Spinal cord (tissue), 10 donors: ENCODE measurements at places on chromosomes 1 and 21. TPM values are rescaled to one million over a fixed set of nuclear protein-coding genes. Genes with fewer than 3 reads are reported as not detected.
A peak's percentile ranks its signal among the peaks of the same experiment; 100 is the strongest.

OR2M3 gene
- 0.08 TPM for polyA plus RNA-seq

GRCh38 chr1:38892976-38893375, 11.6 kb upstream of the GJA9 start:
- DNase-seq: no peak

FAM110D gene
- 1.3 TPM for polyA plus RNA-seq

DNA sequence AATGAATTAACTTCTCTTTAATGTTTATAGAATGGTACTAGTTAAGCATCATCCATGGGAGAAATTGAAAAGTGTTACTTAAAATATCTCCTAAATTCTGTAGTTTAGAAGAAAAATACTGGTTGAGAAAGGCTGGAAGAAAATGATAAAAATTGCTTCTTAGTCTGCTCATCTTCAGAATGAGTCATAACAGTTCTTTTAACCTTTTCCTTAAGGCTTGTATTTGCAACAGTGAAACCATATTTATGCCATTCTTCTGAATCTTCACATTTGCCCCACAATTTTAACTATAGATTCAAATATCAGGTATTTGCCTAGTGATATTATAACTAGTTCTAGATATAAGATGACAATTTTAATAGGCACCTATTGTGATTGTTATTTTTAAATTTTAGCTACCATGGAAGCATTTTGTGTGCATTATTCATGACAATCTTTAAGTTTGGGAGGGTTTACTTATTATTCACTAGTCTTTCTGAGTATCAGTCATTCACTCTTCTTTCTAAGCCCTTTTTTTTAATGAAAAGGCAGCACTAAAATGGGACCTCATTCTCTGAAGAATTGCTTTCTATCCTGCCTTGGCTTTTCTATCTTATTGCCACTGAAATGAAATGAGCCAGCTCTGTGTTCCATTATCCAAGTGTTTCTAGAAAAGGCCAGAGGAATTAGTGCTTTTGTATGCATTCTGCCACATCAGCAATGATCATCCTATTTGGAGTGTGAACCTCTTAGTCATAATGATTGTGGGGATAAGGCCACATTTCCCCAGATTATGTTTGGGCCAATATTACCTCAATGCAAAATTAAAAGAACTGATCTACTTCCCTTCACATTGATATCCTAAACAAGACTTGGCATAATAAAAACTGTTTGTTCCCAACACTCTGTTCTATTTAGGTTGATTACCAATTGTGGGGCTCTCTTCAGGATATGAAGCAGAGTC, 58.4 kb downstream of the SAMSN1 start:
- no peak for DNase-seq

SLAMF8 gene
- not detected for polyA plus RNA-seq

DNA sequence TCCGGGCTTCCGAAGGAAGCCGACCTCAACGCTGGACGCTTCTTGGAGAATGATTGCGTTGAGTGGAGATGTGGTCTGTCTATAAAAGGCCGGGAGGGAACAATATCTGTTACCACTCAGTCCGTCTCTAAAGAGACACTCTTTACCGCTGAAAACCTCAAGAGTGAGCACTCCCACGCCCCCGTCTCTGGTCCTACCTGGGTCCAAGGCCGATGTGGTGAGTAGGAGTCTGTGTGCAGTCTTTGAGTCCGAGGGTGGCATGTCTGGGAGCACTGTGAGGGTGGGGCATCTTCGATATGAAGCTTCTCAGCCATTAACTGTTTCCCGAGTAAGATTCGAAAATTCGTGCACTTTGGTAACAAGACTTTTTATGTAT, 576 bp downstream of the ZFP69 start:
- DNase-seq: peak; percentile 9

DNA sequence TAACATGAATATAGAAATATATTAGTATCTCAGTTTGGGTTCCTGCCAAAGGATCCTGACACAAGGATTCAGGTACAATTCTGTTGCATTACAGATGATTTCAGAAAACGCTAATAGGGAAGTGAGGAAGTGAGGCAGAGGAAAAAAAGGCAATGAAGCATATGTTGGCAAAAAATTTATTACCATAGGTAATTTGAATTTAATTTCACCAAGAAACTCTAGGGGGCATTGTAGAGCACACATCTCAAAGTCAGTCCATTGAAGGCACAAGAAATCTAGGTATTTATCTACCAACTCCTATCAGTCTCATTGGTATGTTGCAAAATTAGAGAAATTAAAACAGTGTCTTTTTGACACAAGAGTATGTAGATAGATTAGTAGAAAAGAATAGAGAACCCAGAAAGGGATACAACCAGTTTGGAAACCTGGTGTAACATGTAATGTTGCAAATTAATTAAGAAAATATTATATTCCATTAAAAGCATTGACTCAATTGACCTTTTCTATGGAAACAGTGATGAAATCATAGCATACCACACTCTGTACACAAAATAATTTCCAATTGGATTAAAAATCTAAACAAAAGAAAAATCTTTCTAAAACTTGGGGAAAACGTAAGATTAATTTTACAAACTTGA, 104.9 kb upstream of the SNX7 start:
- DNase-seq: no peak

DNA sequence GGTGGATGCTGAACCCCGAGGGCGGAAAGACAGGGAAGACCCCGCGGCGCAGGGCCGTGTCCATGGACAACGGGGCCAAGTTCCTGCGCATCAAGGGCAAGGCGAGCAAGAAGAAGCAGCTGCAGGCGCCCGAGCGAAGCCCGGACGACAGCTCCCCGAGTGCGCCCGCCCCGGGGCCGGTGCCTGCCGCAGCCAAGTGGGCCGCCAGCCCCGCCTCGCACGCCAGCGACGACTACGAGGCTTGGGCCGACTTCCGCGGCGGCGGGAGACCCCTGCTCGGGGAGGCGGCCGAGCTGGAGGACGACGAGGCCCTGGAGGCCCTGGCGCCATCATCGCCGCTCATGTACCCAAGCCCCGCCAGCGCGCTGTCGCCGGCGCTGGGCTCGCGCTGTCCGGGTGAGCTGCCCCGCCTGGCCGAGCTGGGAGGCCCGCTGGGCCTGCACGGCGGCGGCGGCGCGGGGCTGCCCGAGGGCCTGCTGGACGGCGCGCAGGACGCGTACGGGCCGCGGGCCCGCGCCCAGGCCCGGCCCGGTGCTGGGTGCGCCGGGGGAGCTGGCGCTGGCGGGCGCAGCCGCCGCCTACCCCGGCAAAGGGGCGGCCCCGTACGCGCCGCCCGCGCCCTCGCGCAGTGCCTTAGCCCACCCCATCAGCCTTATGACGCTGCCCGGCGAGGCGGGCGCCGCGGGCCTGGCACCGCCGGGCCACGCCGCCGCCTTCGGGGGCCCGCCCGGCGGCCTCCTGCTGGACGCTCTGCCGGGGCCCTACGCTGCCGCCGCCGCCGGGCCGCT, 20.7 kb downstream of the FOXO6 start:
- DNase-seq: no peak

TMEM269 gene
- 1.3 TPM for polyA plus RNA-seq

DNA sequence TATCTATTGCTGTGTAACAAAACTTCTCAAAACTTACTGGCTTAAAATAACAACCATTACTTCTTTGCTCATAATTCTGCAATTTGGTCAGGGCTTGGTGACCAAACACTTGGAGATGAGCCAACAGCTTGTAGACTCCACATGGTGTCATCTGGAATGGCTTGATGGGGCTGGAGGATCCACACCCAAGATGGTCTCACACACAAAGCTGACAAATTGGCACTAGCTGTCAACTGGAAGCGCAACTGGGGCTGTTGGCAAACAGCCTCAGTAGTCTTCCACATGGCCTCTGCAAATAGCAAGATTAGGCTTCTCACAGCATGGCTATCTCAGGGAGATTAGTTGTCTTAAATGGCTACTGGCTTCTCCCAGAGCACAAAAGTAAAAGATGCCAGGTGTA, 27.1 kb upstream of the MTF2 start:
- no peak for DNase-seq
